ENCODE measurements at places on chromosomes 6 and 20.

DNA sequence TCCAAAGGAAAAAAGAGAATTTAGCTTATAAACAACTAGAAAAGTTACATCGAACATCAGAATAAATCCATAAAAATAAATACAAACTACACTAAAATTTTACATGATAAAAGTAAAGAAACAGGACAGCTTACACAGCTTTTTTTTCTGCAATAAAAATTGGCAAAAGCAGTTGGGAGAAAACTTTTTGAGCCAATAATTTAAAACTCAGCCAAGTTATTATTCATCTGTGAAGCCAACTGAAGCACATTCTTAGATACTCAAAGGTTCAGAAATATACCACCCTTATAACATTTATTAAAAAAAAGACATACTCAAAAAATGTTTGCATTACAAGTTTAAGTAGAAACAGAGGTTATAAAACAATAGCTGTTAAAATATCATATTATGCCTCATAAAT lies 23.7 kb upstream of the RSPO3 start:
- no peak for DNase-seq

DNA sequence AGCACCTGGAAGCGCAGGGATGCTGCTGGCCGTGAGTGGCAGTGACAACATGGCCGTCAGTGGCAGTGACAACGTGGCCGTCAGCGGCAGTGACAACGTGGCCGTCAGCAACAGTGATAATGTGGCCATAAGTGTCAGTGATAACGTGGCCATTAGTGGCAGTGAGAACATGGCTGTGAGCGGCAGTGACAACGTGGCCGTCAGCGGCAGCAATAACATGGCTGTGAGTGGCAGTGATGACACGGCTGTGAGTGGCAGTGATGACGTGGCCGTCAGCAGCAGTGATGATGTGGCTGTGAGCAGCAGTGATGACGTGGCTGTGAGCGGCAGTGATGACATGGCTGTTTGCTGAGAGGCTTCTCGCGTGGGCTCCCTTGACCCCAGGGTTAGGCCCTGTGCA lies 169.8 kb downstream of the ERMARD start:
- no peak for DNase-seq

DNA sequence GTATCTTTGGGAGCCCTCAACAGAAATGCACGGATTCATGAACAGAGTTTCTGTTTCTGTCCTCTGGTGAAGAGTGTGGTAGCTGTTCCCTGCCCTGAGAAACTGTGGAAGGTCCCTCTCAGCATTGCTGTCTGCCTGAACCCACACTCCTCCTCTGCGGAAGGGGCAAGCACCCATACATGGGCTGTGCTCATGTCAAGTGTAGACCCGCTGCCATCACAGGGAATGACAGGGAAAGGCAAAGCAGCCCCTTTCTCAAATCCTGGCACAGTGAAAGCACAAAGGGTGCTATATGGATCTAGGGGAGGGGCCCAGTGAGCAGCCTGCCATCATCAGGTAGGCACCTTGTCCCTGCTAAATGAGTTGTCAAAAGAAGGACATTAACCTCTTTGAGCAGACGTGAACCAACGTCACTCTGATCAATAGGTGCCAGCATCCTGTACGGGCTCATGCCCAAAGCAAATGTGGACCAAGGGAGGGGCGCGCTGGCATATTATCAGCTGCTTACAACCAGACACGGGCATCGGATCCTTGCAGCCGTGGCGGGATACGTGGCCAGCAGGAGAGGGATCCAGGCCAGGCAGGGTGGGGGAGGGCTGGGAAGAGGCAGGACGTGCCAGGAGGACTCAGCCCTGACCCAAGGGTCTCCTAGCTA lies 231.2 kb upstream of the PMEPA1 start:
- no peak for DNase-seq

- no peak for DNase-seq
Measured at GRCh38 chr6:24026050-24026449, 100.0 kb upstream of the NRSN1 start.

DNA sequence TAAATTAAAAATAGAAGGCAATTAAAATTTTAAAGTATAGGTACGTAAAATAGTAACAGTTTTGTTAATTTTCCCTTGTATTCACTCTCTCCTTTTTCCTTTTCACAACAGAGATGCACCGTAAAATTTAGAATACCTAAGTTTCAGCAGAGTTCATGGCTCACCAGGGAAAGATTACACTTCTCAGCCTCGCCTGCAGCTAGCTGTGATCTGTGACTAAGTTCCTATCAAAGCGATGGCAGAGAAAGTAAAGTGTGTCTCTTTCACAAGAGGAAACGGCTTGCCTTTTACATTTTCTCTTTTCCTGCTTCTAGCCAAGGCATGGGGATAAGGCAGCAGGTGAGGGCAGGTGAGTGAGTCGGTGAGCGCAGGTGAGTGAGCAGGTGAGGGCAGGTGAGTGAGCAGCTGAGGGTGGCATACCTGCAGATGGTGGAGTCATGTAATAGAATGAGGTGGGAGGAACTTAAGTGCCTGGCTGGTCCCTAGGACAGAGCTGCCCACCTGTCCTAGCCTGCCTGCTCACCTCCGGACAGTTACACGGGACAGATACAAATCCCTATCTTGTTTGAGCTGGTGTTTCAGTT lies 30.9 kb downstream of the ZFP64 start:
- no peak for DNase-seq

- DNase-seq: no peak
Measured at GRCh38 chr6:35831257-35832007, 26.3 kb downstream of the LHFPL5 start.

Data from CD8-positive, alpha-beta T cell (primary cell).